ENCODE measurements at places on chromosomes 11 and 22. TPM values are rescaled to one million over a fixed set of nuclear protein-coding genes. Genes with fewer than 3 reads are reported as not detected.

- DNase-seq = no peak
Measured at GRCh38 chr11:10808235-10808552, 532 bp downstream of the EIF4G2 start.

- no peak for DNase-seq
Measured at GRCh38 chr11:96219981-96220623, 122.9 kb downstream of the MAML2 start.

- no peak for DNase-seq
Measured at GRCh38 chr11:17718510-17718962, 835 bp upstream of the MYOD1 start.

GRCh38 chr11:124834526-124835180 lies 30.6 kb upstream of the ROBO3 start:
- no peak for DNase-seq

DNA sequence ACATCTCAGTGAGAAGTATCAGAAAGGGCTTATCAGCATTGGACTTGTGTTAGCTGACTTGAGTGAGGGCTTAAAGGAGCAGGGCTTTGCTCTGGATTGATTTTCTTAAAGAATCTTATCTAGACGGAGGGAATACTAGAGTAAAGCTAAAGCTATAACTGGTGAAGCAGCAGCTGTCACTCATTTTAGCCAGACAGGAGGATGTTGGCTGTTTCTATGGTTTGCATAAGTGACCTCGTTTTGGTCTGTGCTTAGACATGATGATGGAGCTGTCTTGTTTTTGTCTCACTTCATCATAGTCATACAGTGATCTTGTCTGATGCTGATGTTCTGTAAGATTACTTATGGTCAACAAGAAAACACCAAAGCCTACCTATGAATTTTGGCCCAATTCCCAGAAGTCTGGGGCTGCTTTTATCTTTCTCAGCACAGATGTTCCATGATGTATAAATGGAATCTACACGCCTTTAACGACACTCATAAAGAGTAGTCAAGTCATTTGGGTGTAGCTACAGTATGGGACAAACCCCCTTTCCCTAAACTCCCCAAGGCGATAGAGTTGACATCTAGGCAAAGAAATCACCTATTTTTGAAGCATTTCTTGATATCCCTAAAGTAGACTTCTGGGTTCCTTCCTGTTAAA lies 77.5 kb upstream of the UCP3 start:
- DNase-seq = no peak

GRCh38 chr11:108592591-108593213 lies 866 bp downstream of the EXPH5 start:
- peak; percentile 63 for DNase-seq

DNA sequence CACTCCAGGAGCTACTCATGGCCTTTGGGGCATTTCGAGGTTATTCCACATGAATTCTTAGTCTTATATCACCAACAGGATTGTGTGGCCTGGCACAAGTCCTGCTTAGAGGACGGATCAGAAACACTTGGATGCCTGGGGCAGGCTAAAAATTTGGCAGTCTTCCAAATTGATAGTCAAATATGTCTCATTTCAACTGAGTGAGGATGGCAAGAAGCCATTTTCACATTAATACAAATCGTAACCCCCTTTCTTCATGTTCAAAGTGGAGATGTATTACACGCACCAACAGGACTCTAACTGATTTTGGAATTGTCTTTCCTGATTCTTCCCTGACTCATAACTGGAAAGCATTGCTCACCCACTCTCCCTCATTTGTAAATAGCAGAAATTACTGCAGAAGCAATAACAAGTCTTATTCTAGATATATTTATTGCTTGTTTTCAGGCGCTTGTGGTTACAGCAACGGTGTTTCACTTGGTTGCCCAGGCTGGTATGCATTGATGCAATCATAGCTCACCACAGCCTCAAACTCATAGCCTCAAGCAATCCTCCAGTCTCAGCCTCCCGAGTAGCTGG lies 10.3 kb upstream of the CCDC86 start:
- peak; percentile 27 for DNase-seq

- no peak for DNase-seq
Measured at GRCh38 chr11:47686151-47686550, 29.0 kb downstream of the AGBL2 start.

- no peak for DNase-seq
Measured at GRCh38 chr11:22456993-22457762, 119.0 kb downstream of the SLC17A6 start.

DNA sequence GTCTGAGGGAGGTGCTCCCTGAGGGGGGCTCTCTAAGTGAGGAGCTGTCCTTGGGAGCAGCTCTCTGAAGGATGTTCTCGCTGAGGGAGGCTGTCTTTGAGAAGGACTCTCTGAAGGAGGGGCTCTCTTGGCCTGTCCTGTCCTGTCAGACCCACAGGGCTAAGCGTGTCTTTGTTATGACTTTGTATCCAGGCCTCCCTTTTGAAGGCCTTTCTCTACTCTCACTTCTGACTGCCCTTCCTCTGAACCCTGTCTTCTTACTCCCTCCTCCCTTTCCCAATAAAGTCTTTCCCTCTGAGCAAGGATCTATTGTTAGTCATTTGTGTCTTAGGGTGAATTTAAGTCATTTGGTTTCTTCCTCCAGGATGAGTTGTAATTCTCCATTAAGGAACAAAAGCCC lies 330.1 kb upstream of the PLET1 start:
- no peak for DNase-seq

- no peak for DNase-seq
Measured at GRCh38 chr22:37329238-37330140, 47.2 kb downstream of the CYTH4 start.

DNA sequence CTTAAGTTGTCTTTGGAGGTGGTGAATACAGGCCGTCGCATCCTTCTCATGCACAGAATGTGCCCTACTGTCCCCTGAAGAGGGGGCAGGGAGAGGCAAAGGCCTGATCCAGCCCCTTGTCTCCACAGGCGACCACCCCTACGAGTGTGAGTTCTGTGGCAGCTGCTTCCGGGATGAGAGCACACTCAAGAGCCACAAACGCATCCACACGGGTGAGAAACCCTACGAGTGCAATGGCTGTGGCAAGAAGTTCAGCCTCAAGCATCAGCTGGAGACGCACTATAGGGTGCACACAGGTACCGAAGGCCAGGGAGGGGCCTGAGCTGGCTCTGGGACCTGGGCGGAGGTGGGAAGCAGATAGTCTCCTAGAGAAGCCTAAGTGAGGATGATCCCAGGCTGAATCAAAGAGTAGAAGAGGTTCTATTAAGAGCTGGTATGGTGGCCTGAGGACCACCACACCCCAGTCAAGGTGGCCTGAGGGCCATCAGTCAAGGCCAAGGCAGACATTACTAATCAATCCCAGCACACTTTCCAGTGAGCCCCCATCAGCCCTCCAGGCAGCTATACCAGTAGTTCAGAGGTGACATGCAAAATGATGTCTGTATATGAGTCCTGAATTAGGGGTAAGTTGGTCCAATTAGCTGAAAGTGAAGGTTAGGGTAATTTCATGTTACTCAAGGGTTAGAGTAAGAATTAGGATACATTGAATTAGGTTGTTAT lies 49.0 kb upstream of the NNMT start:
- DNase-seq = no peak

- DNase-seq = no peak
Measured at GRCh38 chr11:117887431-117888138, 11.1 kb upstream of the FXYD6 start.

GRCh38 chr11:127058524-127058923 lies 58.0 kb upstream of the KIRREL3 start:
- DNase-seq = no peak

- DNase-seq = no peak
Measured at GRCh38 chr11:64718780-64719124, 4.2 kb downstream of the NRXN2 start.

DNA sequence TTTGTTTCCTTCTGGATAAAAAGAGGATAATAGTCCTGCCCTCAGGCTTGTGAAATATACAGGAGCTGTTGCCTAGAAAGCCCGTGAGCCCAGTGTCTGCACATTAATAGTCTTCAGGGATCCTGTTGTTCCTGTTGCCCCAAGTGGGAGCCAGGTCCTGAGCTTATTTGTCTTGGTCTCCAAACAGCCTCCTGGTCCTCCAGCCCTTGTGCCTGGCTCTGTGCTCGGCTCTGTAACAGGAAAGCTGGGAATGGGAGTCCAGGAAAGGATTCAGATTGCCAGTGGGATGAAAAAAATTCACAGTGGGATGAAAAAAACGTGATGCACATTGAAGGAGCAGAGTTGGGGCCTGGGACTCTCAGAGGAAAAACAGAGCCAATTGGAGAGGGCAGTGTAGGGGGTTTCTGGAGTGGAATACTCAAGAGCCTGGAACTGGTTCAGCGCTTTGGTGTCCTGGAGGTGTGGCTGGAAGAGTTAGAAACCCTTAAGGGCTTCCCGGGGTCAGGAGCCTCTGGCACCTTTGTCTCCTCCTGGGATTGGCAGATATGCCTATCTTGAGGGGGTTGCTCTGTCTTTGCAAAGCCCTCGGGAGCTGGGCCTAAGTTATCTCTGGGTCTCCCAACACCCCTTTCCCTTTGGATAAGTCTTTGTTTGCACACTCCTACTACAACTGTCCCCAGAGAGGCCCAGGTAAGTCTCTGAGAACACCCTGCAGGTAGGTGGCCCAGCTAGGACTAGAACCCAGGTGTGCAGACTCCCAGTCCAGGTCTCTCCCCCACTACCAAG lies 2.3 kb upstream of the INPPL1 start:
- no peak for DNase-seq

DNA sequence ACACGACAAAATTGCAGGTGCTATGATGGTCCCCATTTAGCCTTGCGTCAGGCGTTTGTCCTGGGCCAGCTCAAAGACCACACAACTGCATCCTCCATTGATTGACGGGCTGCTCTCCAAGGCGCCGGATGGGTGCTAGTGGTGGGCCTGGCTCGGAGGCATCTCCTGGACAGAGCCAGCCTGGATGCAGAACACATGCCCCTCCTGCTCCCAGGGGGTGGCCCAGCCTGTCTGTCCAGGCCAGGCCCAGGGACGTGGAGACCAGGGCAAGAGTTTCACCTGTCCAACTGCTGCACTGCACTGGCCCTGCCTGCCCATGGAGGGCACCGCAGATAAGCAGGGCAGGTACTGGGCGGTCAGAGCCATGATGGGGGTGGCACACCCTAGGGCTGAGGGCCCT lies 23.4 kb upstream of the FGF19 start:
- DNase-seq = no peak

The MYRF gene
- total RNA-seq = 0.25 TPM

The GPR83 gene
- 0.07 TPM for total RNA-seq

The MRGPRE gene
- total RNA-seq = not detected

The IL17REL gene
- total RNA-seq = 0.16 TPM

The PANX1 gene
- 10.7 TPM for total RNA-seq

The OR51B2 gene
- total RNA-seq = not detected

The GAL gene
- total RNA-seq = 2.5 TPM

The PHLDA2 gene
- 3.7 TPM for total RNA-seq

Measured in activated CD4-positive, alpha-beta T cell treated with anti-CD3 and anti-CD28 coated beads for 36 hours (primary cell).